Fibroblast of the conjunctiva (primary cell): ENCODE measurements at places on chromosomes 11 and 22.

DNA sequence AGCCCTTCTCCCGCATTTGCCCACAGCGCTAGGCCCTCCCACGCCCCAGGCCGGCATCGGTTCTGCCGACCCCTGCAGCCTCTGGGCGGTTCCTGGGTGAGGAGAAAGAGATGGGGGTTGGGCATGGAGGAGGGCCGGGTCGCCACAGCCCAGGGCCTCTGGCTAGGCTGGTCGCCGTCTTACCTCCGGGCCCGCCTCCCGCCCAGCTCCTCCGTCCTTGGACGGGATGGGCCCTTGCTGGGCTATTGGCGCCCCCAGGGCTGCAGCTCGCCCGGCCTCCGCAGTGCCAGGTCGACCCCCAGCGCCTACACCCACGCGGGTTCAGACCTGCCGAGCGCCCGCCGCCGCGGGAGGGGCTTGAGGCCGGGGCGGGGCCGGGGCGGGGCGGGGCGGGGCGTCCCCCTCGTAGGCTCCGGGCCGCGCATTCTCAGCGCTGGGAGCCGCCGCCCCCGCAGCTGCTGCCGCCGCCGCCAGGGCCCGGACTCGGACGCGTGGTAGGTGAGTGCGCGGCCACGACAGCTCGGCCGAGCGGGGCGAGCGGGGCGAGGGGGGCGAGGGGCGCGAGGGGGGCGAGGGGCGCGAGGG is at the start of gene CD151:
CD151 (plus strand) TSS at position 424 of the 585 bp plus-strand sequence. CDS start 3,118 bp downstream, outside the sequence.
- DNase-seq: no peak

DNA sequence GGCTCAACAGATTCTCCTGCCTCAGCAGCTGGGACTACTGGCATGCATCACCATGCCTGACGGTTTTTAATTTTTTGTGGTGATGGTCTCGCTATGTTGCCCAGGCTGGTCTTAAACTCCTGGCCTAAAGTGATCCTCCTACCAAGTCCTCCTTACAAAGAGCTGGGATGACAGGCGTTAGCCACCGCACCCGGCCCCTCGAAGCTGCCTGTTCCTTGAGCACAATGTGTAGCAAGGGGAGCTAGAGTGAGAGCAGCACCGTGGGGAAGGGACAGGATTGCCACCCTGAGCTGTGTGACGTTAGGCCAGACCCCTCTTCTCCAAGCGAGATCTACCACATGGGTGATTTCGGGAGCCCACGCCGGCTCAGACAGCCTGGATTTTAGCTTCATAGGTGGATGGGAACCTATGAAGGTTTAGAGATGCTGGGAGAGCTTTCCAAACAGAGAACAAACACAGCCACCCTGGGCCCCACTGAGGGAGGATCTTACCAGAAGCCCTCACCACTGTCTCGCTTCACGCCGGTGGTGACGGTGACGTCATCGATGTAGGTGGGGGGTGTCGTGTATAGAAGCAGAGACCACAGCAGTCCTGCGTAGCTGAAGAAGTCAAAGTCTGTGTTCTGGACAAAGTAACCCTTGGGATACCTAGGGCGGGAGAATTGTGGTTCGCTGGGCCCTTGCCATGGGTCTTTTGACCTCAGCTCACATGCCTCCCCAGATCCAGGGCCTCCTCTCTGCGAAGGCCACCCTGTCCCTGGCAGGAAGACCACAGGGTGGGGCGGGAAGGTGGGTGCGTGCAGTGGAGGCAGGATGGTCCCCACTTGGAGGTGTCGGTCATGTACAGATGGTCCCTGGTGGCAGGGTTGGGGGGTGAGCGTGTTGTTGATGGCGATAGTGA is 23.1 kb downstream of the RGL4 start:
- DNase-seq: no peak

DNA sequence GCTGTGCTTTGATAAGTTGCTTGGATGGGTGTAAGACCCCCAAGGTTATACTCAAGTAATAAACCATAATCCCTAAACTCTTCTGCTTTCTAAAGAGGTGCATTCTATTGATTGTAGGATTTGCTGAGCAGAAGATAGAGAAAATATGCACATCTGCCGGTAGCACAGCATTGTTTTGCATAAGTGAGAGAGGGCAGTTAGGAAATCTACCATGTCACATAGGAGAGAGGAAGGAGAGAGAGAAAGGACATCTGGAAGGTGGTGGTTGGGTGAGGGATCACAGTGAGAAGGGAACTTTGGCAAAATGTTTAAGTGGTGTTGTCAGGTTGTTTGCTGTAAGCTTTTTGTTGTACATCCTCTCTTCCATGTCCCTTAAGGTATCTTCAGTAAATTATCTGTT is 73.6 kb upstream of the BDNF start:
- DNase-seq: no peak

DNA sequence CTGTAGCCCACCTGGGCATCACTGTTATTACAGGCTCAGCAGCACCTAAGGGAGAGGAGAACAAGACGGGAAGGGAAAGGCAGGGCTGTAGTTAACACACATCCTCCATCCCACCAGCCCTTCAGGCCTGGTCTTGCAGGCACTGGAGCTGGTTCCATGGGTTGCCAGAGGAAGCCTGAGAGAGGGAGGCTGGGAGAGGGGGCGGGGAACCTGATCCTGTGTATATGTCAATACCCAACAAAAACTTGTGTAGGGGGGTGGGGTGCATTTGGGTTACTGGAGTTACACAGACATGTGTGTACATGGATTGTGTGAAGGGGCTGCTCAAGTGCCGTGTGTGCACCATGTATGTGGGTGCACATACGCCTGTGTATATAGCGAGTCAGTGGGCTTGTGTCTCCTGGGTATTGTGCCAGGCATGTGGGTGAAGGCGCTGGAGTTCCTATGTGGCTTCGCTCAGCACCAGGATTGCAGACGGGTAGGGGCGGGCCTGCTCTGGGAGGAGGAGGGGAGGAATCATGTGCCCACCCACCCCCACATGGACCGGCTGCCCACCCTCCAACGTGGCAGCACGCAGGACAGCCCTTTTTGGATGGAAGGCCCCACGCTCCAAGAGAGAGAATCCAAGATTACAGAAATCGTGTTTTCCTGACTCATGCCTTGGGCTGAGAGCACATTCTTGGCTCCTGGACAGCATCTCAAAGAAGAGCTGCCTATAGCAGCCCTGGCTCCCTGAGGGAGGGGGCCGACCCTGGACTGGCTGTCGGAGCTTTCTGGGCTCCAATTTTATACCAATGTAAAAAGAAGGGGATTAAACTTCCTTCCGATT is 4.2 kb upstream of the SERPINH1 start:
- peak; percentile 94 for DNase-seq

GRCh38 chr22:25357606-25358420 is 138.4 kb downstream of the CRYBB2 start:
- DNase-seq: no peak

- DNase-seq: no peak
Measured at GRCh38 chr11:132093536-132094259, 723.3 kb downstream of the NTM start.

DNA sequence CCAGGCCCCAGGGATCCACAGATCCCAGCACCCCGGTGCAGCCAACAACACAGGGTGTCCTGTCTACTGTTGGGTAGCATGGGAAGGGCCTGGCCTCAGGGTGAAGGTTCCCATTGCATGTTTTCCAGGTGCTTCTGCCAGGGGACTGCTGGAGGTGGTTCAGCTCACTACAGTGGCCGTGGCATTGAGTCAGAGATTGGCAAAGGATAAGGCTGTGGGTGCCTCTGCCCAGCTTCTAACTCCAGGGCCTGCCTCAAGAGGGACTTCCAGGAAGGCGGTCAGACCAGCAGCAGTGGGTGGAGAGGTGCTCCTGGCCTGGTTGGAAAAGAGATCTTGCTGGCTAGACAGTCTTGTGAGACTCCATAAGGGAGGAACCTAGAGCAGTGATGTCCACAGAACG is 20.9 kb downstream of the CSNK1E start:
- no peak for DNase-seq

DNA sequence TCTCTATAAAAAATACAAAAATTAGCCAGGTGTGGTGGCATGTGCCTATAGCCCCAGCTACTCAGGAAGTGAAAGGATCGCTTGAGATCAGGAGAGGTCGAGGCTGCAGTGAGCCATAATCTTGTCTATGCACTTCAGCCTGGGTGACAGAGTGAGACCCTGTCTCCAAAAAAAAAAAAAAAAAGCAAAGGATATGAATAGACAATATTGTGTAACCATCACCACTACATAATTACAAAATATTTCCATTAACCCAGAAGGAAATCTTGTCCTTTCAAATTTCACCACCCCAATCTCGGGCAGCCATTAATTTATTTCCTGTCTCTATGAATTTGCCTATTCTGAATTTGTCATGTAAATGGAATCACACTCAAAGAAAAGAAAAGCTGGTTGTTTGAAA is 21.2 kb downstream of the RSF1 start:
- DNase-seq: no peak

- no peak for DNase-seq
Measured at GRCh38 chr11:118274186-118274585, 10.1 kb upstream of the MPZL2 start.
